ENCODE measurements at places on chromosomes 2 and 18. TPM values are rescaled to one million over a fixed set of nuclear protein-coding genes. Genes with fewer than 3 reads are reported as not detected.

DNA sequence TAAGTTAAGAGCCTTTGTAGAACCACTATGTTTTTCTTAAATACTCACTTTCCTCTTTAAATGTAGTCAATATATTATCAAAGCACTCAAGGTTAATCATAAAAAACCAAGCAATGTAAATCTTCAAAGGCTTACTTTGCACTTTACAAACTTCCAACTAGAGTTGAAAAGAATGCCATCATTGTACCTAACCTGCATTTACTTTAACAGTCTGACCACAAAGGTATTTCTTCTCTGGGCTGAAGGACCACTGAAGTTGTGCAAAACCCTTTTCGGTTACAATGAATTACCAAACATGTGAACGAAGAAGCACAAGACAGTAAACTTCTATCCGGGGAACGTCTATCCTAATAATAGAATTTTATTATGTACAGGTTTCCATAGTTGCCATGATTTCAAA, 3.0 kb downstream of the HNRNPLL start:
- no peak for DNase-seq

GRCh38 chr2:231612456-231613330, 20.0 kb downstream of the TEX44 start:
- peak; percentile 94 for DNase-seq

GRCh38 chr2:177245010-177245422, 19.5 kb downstream of the NFE2L2 start:
- no peak for DNase-seq

GRCh38 chr2:219266886-219267285, 12.3 kb upstream of the DNAJB2 start:
- no peak for DNase-seq

DNA sequence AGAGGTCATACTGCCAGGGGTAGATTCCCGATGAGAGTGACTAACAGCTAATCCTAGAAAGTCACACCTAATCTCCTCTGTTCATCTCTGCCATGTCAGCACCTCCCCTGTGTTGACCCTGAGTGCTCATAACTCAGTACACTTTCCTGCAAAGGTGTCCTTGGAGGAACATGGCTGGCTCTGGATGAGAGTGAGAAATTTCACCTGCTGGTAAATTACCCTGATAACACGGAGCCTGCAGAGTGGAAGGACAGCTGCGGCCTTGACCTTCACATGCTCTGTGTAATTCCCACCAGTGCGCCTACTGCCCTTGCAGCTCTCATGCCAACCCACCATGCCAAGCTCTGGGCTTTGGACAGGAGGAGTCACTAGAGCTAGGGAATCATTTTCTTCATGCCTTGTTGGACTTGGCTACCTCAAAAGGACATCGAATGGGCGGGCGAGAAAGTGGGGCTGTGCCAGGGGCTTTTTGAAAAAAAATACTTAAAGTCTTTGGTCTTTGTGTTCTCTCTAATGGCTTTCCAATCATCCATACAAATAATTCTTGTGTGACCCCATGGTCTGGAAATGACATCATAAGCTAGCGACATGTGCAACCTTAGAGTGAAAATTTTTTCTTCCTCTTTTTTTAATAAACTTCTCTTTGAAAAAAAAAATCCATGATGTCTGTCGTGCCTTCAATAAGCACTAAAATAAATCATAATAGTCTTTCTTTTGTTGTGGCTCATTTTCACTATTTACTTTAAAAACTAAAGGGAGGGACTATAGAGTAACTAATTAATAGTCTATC, 319.9 kb downstream of the MYCN start:
- no peak for DNase-seq

- peak; percentile 5 for DNase-seq
Measured at GRCh38 chr18:8366656-8367055, 242.6 kb upstream of the RAB12 start.

GRCh38 chr2:6449343-6449742, 416.4 kb downstream of the CMPK2 start:
- DNase-seq = no peak

DNA sequence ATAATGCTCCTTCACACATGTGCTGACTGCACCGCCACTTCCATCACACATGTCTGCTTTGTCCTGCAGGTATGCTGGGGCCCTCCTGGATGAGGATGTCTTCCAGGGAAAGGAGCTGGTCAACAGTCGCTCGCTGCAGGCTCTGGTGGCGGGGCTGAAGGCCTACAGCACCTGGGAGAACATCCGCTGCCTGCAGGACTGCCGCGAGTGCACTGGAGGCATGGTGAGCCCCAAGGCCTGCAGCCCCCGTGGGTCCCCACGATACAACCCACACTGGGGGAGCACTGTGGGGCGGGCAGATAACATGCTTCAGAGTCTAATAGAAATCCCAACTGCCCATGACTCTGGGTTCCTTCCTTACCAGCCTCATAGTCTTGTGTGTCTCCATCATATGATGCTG, 187.3 kb upstream of the BCL2L11 start:
- DNase-seq = no peak

DNA sequence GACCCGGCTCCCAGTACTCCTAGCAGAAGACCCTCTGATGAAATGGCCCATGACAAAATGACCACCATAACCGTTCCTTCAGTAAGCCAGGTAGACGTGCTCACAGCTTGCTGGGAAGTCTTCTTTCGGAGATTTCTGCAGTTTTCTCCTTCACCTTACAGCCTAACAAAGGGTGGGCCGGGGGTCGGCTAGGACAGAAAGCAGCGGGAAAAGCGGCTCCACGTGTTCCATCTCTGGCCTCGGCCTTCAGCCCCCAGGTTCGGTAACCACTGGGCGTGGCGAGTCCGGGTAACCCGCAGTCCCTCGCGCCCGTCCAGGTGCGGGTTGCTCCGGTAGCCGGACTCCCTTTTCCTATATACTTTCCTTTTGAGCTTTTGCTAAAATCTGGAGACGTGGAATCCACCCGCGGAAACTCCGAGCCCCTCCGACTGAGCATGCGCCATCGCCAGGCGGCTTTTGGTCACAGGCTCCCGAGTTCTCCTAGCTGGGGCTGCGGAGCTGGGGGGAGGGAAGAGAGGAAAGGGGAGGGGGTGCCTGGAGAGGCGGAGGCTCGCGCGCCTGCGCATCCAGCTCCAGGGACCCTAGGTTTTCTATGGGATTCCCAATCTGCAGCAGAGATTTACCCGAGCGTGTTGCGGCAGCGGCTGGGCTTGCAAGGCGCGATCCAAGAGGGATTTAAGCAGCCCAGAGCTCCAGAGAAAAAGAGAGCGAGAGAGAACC, at the start of gene VSNL1:
TSS of gene VSNL1 (plus strand) at position 604 of the 720 bp plus-strand sequence. CDS start 51,379 bp downstream, outside the sequence.
- DNase-seq = peak; percentile 85

GRCh38 chr2:197993830-197994229, 189.4 kb downstream of the PLCL1 start:
- DNase-seq = no peak

Gene SCN1A
- not detected for total RNA-seq

Gene STAT1
- total RNA-seq = 54.1 TPM

Gene TUBA4B
- total RNA-seq = not detected

Gene SLC16A14
- 2.5 TPM for total RNA-seq

Gene CAMKMT
- 14.3 TPM for total RNA-seq

Measured in left colon (tissue), 2 donors.